ENCODE measurements at places on chromosomes 11 and 22. TPM values are rescaled to one million over a fixed set of nuclear protein-coding genes. Genes with fewer than 3 reads are reported as not detected.

DNA sequence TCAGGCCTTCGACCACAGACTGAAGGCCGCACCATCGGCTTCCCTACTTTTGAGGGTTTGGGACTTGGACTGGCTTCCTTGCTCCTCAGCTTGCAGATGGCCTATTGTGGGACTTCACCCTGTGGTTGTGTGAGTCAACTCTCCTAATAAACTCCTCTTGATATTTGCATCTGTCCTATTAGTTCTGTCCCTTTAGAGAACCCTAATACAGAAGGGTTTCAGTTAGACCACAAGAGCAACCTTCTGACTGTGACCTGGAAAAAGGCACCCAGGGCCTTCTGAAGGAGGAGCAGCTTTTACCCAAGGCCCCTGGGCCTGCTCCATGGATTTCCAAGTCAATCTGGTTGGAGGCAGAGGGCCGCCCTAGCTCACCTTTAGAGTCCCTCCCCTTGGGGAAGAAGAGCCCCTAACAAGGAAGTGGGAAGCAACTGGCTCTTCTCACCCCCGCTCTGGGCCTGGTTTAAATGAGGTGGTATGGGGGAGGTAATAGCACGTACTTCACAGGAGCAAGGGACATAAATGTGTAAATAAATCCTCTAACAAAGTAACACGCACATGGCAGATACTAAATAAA lies 11.2 kb upstream of the CHST1 start:
- no peak for DNase-seq

Gene LYVE1
- polyA plus RNA-seq, result 55.4 TPM

GRCh38 chr22:40039482-40040115 lies 44.8 kb downstream of the FAM83F start:
- DNase-seq, result peak; percentile 32

GRCh38 chr11:117313828-117314768 lies 2.0 kb downstream of the BACE1 start:
- no peak for DNase-seq

Gene GSTT2B
- polyA plus RNA-seq, result 14.3 TPM
